ENCODE measurements at places on chromosomes 6 and 20.

GRCh38 chr20:4325548-4326187, 310.3 kb upstream of the RNF24 start:
- no peak for DNase-seq

GRCh38 chr6:39451831-39452230, 129.3 kb upstream of the KCNK16 start:
- DNase-seq, result peak; percentile 3

DNA sequence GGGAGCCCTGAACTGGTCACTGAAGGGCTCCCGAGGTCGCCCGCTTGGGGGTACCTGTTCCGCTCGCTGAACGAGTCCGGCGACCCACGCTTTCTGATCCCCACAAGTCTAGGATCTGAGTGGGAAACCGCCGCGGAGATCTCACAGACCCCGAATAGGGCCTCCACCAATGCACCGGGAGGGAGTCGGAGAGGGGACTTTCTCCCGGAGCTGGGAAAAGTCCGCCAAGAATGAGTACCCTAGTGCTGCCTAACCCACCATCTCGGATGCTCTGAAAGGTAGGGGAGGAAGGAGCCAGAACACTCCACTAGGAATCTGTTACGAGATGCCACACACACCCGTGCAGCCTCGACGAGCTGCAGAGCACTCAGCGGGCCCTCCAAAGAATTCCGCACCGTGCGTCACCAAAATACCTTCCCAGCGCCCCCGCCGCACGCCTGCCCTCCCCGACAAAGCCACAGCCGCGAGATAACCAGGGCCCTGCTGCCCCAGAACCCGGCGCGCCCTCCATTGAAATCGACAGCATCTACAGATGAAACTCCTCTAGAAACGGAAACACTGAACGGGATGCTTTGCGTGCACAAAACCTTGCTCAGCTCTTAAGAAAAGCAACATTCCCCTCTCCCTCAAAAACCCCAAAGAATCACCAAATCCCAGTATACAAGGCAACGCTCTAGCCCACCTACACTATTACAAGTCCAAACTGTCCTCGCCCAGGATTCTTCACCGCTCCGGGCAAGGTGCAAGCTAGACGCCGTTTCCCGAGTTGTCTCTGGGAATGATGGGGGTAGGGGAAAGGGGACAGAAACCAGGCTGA, 686 bp downstream of the COL12A1 start:
- no peak for DNase-seq

GRCh38 chr20:14580418-14581074, 243.1 kb upstream of the FLRT3 start:
- DNase-seq, result no peak

DNA sequence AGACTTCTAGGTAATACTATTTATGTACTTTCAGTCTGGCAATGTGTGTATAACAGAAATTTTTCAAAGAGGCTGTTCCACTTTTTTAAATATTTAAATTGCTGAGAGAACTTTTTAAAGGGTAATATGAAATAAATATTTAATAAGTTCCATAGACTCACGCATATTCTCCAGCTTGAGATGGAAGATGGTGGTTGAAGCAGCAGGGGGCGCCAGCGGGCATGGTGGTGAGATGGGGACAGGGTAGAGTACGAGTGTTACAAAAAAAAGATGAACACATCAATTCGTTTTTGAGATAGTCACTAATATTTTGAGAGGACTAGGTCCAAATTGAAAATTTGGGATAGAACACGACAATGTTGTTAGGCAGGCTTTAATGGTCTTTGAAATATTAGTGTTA, 68.4 kb downstream of the RSPO3 start:
- peak; percentile 71 for DNase-seq

DNA sequence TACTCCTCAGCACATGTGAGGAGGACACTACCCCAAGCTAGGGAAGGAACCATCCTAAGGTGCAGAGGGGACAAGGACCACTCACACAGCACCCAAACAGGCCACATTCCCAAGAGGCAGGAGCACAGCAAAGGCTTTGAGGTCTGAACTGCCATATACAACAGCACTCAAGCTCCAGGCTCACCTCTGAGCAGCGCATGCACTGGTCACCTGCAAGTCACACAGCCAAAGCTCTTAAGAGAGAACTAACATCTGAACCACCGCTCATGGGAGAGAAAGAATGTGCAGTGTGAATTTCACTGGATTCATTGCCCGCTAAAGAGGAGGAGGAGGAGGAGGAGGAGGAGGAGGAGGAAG, 31.0 kb downstream of the NPEPL1 start:
- no peak for DNase-seq

- no peak for DNase-seq
Observed at GRCh38 chr6:169849396-169849795, 98.0 kb downstream of the ERMARD start.

DNA sequence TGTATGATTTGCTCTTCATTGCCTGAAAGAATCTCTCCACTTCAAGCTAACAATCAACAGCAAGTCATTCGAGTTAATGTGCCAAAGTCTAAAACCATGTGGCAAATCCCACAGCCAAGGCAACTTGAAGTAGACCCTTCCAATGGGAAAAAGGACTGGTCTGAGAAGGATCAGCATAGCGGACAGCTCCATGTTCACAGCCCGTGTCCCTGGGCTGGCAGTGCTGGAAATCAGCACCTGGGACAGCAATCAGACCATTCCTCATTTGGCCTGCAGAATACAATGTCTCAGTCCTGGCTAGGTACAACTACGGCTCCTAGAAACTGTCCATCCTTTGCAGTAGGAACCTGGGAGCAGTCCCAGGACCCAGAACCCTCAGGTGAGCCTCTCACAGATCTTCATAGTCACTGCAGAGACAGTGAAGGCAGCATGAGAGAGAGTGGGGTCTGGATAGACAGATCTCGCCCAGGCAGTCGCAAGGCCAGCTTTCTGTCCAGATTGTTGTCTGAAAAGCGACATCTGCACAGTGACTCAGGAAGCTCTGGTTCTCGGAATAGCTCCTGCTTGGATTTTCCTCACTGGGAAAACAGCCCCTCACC, 1.1 kb downstream of the GJA10 start:
- no peak for DNase-seq

DNA sequence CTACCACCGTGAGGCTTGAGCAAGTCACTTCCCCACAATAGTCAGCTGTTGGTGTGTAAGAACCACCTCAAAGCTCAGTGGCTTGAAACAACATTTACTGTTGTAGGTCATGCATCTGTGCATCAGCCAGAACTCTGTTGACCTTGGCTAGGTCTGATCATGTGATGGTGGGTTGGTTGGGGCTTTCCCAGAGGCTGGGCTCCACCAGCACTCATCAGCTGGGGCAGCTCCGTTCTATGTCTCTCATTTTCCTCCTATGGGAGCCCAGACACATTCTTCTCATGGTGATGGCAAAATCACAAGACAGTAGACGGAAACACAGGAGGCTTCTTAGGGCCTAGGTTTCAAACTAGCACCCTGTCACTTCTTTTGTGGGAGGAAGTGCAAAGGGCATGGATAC, 42.8 kb upstream of the PSMF1 start:
- DNase-seq, result no peak

- no peak for DNase-seq
Observed at GRCh38 chr6:55941702-55942101, 66.3 kb upstream of the BMP5 start.

DNA sequence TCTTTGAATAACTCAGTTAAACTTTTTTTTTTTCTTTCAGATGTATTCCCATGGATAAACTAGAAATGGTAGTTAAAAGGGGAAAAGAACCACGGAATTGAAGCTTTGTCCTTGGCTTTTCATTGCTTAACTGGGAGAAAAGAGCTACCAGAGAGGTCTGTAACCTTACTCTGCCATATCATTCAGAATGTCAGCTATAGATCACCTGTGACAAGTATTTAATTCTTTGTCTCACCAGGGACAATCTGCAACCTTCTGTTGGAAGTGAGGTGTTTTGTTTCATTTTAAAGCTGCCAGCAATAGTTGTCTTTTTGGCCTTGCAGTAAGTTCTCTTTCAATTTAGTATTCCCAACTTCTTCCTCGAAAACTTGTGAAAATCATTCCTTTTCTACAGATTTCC, 618.4 kb downstream of the FRK start:
- DNase-seq, result no peak

- peak; percentile 25 for DNase-seq
Observed at GRCh38 chr6:130322673-130323268, 43.0 kb upstream of the TMEM200A start.

GRCh38 chr20:46013829-46014516, 5.3 kb downstream of the MMP9 start:
- peak; percentile 73 for DNase-seq

GRCh38 chr20:17223553-17223952, 3.3 kb upstream of the PCSK2 start:
- DNase-seq, result no peak

GRCh38 chr20:58669287-58670006, 18.4 kb downstream of the STX16 start:
- no peak for DNase-seq

DNA sequence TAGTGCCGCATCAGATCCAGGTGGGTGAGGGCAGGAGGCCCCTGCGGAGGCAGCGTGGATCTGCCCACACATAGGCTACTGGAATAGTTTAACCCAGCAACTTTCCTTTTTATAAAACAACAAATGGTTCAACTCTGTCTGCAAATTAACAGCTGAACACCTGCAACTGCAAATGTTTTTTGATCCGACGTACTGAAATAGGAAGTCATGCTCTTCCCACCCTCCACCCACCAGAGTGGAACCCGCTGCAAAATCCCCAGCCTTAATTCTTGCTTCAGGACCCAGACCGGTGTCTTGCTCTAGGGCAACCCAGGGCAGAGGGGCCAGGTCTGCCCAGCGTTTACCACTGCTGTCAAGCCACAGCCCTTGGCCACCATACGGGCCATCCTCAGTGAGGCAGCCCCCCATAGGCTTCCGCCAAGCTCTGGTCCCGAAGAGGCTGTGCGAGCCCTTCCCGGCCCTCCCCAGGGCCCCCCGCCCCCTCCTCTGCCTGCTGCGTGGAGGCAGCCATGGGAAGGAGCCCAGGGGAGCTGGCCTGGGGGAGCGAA, 334.3 kb downstream of the ZFAND3 start:
- no peak for DNase-seq

DNA sequence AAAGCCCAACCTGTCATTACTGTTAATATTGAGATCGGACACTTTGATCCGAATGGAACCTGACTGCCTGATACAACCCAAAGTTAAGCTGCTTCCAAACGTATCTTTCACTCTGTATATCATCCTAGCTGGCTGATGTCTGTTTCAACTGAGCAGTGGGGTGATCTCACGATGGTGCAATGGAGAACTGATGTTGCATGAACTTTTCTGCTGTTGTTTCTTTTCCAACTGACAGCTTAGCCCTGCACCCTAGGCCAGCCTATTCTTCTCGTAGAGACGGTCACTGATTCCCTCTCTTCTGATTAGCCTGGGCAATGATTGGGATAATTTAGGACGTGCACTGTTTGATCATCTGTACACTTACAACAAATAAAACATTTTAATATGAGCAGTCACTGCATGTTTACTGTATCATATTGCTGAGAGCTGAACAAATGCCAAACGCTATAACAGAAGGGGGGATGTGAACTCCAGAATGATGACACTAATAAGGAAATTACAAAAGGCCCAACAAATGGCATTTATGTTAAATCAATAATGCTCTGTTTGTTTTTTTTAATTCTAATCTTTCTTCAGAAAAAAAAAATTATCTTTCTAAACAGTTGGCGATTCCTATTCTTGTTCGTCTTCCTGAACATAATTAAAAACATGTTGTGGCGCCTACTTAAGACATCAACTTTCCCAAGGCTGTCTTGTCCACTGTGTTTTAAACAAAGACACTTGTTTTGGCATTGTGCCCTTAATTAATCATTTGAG, 184.8 kb downstream of the ZNF217 start:
- DNase-seq, result no peak

DNA sequence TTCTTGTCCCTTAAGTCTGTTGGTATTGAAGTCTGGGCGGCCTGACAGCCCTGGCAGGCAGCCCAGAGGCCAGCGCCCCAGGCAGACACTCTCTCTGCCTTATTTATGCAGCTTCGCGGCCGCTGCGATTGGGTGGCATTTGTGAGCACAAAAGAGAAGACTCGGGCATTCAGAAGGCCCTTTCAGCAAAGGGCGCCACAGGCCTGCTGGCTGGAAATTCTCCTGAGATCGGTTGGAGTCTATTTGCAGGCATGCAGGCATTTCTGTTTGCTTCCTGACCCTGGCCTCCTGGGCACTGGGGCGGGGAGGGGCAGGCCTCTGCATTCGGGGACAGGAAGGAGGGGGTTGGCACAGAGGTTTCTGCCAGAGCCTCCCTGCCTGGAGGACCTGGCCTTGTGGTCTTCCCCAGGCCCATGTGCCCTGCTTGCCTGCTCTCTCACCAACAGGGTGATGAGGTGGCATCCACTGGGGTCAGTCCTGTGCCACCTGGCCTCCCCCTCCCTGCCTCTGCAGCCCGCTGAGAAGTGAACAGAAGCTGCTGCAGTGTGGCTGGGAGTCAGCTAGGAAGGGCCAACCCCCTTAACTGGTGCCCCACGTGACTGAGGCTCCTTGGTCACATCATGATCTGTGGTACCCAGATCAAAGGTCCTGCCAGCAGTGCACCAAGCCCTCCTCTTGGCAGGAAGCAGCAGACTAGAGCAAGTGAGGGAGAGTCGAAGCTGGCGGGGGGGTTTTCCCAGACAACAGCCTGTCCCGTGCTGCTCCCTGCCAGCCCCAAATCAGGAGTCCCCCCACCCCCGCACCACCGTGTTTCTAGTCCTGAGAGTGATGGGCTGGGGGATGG, 16.6 kb upstream of the CCDC167 start:
- DNase-seq, result peak; percentile 82

- DNase-seq, result no peak
Observed at GRCh38 chr6:44642349-44642748, 254.8 kb downstream of the CDC5L start.

GRCh38 chr6:57313711-57314471, 3.5 kb upstream of the PRIM2 start:
- no peak for DNase-seq

DNA sequence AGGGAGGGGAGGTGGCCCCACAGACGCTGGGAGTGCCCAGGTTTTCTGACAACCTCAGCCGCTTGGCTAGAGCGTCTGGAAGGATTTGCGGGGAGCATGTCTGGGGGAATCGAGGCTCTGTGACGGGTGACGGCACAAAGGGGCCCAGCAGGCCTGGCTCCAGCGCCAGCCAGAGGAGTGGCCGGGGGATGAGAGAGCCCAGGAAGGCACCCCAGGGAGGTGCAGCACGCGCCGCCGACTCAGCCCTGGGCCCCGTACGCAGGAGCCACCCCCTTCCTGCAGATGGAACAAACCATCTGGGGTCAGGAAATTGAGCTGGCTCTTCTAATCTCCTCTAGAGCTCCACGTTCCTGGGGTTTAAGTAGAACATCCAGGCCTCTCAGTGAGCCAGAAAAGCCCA, 5.9 kb upstream of the SLCO4A1 start:
- no peak for DNase-seq

- DNase-seq, result no peak
Observed at GRCh38 chr20:3105256-3106137, 21.0 kb upstream of the AVP start.

DNA sequence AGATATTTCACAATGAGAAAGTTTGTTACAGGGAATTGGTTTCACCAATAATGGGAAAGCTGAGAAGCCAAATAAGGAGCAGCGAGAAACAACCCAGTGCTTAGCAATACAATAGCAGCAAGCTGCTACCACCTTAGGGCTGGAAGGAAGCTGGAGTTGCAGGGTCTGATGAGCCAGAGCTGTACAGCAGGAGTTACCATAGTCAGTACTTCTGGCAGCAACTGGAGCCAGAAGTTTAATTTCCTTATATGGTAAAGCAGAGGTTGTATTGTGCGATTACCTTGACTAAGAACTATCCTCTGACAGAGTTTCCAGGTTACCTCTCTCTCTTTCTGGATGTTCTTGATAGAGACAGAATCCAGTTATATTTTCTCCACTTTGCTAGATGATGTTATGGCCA, 137.1 kb upstream of the OLIG3 start:
- no peak for DNase-seq

- no peak for DNase-seq
Observed at GRCh38 chr6:12119085-12119588, 107.0 kb downstream of the HIVEP1 start.

All from stimulated activated CD4-positive, alpha-beta T cell treated with anti-CD3 and anti-CD28 coated beads, Interleukin-2, amount 100 ng/mL, for 48 hours (primary cell).